ENCODE measurements at places on chromosomes 6 and 20.

- no peak for DNase-seq
These were observed 37.1 kb downstream of the RNF144B start for GRCh38 chr6:18424201-18424600.

DNA sequence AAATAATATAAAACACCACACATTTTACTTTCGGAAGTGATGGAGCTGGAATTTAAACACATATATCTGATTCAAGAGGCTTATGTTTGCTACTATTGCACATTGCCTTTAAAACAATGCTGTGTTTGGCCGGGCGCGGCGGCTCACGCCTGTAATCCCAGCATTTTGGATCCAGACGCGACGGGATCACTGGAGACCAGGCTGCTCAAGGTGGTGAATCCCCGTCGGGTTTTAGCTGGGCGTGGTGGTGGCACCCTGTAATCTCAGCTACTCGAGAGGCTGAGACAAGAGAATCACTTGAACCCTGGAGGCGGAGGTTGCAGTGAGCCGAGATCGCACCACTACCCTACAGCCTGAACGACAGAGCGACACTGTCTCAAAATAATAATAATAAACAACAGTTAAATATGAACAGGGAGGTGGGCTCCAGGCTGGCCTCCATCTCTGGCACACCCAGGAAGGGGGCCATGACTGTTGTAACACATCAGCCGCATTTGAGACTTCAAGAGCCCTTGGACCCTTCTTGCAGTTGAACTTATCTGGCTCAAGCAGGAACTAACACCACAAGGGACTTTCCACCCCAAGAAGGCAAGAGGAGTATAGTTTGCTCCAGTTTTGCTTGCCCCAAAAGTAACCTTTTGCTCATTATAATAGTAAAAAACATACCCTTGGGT, 127.1 kb upstream of the ZNF184 start:
- DNase-seq = no peak

DNA sequence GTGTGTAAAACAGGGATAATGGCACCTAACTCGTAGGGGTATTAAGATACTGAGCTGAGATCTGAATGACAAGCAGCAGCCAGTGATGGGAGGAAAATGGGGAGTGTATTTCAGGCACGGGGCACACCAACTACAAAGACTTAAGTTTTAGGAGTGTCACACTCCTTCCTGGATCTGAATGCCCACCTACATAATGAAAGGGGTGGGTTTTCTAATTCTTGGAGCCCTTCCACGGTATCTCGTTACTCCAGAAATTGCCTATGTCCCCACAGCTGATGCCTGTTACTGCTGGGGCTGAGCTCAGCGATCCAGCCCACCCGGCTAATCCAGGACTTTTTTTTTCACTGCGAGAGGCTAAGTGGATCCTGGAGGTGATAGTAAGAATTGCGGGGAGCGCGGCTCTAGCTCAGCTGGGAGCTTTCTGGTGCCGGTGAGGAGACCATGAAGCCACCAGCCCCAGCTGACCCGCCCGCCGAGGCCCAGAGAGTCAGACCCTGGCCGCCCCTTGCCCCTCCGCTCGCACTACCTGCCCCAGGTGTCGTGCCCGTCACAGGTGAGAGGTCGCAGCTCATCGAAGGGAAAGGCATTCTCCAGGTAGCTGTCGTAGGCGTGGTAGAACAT, 727 bp downstream of the EDEM2 start:
- DNase-seq = peak; percentile 23

DNA sequence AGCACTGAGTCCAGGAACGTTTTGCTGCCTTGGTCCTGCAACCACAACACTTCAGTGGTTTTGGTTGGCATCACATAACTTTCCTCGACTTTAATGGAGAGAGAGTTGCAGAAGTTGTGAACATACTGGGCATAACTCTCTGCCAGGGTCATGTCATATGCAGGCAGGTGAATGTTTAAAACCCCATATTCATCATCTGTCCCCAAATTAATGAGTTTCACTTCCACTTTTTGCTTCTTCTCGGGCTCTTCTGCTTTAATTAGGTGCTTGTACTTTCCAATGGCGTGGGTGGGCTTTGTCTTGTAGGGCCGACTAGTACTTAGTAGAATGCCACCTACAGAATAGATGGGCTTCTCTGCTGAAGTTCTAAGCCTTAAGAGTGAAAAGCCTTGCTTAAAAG, 45.2 kb upstream of the TFAP2A start:
- no peak for DNase-seq

DNA sequence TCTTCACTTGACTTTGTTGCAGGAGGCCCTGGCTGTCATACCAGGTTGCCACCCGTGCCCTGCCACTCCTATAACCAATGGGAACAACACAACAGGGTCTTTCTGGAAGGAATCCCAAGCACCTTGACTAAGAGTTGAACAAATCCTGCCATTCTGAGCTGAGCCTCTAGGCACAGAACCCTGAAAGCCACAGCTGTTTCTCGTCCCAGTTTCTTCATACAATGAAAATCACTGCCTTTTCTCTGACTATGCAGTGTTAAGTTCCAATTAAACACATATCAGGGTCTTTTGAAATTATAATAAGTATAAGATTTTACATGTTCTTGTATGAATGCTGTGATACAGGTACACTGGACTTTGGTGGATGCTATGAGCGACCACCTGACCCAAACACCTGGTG, 54.4 kb downstream of the RIPOR2 start:
- DNase-seq = no peak

DNA sequence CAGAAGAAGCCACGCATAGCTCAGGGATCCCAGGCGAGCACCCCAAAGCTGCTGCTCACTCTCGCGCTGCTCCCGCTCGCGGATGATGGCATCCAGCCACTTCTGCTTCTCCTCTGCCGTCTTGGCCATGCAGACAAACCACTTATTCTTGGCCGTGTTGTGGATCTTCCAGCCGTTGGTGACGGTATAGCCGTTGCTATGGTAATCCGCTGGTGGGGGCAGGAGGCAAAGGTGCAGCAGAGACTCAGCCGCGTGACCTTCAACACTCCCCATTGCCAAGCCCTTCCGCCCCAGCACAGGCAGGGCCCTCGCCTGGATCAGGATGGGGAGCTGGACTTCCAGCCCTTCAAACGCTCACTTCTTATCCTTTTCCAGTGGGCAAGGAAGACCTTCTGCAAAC, 136.9 kb downstream of the PREX1 start:
- DNase-seq = no peak

GRCh38 chr6:143742955-143743255, 65.1 kb downstream of the PHACTR2 start:
- DNase-seq = no peak

DNA sequence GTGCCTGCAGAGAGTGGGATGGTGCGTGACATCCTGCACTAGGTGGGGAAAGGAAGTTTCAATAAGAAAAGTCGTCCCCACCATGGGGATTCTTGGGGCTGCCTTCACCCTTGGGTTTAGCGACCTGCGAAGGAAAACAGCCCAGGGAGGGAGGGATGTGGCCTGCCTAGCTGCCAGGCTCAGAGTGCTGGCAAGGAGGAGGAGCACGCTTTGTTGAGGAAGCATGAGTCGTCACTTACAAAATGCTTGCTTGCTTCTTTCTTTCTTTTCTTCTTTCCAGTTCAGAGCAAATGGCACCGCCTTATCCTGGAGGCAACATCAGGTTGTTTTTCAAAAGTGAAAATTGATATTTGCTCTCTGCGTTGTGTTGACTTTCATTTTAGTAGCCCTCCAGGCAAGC, 123.2 kb downstream of the TFAP2C start:
- DNase-seq = no peak

DNA sequence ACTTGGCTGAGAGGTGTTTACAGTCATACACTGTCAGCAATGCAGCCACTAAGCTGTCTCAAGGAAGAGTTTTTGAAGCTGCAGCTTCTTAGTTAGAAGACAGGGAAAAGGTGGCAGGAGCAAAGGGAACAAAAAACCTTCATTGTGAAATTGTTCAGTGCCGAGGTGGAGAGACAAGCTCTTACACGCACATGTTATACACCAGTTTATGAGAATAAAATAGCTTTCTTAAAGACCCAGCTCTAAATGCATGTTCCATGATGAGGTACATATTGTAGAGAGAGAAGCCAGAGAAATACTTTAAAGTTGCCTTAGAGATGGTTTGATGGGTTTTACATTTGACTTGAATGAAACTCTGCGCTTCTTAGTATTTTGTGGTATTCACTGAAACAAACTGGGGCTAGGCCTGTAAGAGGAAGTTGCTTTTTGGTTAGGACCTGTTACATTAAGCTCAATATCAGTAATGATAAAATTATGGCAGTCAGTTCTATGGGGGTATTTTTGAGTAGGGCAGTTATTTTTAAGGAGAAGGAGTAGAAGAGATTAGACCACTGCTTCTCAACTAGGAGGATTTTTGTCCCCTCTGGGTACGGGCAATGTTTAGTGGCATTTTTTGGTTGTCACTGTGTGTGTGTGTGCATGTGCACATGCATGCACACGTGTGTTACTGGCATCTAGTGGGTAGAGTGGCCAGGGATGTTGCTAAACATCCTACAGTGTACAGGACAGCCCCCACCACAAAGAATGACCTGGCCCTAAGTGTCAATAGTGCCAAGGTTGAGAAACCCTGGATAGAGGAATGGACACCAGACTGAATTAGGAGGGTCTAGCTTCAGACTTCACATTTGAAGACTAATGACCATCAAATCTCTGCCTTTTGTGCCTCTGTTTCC, 9.8 kb downstream of the NEDD9 start:
- DNase-seq = no peak
